ENCODE measurements at places on chromosomes 16 and 17.

GRCh38 chr17:2903193-2903974 is 107.1 kb downstream of the RAP1GAP2 start:
- no peak for DNase-seq

DNA sequence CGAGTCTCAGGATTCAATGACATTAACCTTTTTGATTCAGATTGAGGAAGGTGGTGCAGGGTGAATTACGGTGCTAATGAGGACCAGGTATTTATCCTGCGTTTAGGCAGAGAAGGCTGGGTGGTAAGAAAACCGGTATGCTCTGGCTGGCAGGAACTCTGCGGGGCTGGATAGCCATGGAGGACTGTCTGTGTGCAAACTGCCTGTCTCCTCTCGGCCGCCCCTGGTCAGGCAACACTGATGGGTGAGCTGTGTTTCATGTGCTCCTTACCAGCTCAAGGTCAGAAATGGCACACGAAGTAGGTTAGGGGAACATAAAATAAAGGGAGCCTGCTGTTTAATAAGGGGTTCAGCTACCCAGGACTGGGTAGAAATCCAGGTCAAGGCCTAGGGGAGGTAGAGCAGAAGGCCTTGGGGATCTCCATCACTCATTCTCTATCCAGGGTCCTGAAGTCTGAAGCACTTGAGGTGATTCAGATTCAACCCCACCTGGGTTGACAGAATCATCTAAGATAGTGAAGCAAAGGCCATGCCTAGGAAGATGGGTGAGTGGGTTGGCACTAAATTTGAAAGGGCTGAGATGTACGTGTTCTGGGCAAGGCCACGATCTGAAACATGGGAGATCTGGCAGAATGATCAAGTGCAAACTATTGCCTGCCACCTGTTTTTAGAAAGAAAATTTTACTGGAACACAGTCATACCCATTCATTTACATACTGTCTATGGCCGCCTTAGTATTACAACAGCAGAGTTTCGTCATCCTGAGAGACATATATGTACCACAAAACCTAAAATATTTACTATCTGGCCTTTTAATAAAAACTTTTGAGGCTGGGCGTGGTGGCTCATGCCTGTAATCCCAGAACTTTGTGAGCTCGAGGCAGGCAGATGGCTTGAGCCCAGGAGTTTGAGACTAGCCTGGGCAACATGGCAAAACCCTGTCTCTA is 292.5 kb downstream of the XYLT1 start:
- DNase-seq = no peak

GRCh38 chr16:75219838-75220237 is 1.1 kb downstream of the CTRB1 start:
- DNase-seq = peak; percentile 37

DNA sequence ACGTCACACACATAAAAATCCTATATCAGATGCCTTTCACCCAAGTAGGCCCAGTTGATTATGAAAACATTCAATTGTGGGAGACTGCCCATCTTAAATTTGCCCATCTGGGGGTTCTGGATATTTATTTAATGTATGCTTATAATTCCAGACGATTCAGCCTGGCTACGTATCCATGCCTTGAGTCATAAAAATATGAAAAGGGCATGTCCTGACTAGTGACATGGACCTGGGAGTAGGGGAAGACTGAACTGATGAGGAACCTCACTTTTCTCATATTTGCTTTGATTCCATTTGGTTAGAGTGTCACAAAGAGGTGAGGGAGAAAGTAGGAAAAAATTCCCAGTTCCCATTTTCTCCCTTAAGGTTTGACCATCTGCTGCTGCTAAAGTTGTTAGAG is 122.5 kb upstream of the GNAO1 start:
- no peak for DNase-seq

DNA sequence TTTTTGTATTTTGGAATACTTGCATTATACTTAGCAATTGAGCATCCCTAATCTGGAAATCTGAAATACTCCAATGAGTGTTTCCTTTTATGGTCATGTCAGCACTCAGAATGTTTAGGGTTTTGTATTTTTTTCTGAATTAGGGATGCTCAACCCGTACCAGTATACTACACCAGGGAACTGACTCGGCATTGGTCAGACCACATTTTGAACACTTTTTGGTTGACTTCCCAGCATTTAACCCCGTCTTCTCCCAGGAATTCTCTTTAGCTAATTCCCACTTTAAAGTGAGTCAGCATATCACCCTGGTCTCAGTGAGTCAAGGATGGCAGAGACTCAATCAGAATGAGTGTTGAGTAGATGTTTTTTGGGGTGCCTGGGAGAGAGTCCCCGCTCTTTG is 177.9 kb downstream of the SPECC1 start:
- no peak for DNase-seq

DNA sequence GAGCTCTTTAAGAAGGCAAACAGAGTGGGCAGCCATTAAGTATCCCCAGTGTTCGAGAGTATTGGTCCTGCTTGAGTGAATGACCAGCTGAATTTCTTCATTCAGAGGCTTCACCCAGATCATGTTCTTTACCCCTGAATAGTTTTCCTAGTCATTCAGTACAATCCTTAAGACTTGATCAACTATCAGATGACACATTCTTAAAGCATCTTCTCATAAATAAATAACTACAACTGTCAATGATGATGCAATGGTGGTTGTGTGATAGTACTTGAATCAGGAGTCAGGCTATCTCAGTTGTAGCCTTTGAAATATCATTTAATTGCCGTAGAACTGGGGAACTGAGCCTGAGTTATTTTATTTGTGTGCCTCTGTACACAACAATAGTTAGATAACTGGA is 416.8 kb upstream of the CCL2 start:
- no peak for DNase-seq

GRCh38 chr16:12178251-12178990 is 201.9 kb downstream of the SNX29 start:
- no peak for DNase-seq

- no peak for DNase-seq
Observed at GRCh38 chr16:66548068-66548467, 1.9 kb downstream of the TK2 start.

DNA sequence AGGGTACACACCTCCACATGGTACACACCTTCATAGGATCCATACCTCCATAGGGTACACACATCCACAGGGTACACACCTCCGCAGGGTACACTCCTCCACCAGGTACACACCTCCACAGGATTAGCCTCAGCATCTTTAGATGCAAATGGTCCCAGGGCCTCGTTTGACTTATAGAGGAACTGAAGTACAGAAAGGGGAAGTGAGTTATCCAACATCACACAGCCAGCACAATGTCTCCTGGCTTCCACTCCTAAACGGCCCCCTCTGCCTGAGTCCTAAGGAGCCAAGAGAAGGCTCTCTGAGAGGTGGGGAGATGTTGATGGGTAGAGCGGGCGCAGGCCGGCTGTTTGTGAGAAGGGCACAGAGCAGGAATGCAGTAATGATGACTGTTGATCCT is 12.0 kb downstream of the FOXN1 start:
- DNase-seq = no peak

All from CD4-positive, CD25-positive, alpha-beta regulatory T cell (primary cell).